ENCODE measurements at places on chromosomes 16 and 17.

GRCh38 chr16:75075688-75076268 is 40.8 kb downstream of the LDHD start:
- no peak for DNase-seq

DNA sequence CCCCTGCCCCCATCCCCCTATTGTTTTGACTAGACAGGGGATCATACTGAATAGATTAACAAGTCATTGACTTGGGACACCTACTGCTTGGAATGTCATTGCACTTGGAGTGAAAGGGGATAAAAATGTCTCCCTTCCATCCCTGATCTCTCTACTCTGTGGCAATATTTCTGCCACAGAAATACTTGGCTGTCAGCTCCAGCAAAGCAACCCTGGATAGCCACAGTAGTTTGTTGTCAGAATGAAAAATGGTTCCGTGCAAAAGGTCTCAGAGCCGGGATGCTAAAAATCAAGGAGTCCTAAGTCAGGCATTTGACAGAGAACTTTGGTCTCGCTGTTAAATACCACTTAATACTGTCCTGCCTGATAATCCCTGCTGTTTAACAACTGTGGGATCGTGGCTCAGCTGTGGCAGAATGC is 722.0 kb upstream of the SOX9 start:
- DNase-seq = no peak

DNA sequence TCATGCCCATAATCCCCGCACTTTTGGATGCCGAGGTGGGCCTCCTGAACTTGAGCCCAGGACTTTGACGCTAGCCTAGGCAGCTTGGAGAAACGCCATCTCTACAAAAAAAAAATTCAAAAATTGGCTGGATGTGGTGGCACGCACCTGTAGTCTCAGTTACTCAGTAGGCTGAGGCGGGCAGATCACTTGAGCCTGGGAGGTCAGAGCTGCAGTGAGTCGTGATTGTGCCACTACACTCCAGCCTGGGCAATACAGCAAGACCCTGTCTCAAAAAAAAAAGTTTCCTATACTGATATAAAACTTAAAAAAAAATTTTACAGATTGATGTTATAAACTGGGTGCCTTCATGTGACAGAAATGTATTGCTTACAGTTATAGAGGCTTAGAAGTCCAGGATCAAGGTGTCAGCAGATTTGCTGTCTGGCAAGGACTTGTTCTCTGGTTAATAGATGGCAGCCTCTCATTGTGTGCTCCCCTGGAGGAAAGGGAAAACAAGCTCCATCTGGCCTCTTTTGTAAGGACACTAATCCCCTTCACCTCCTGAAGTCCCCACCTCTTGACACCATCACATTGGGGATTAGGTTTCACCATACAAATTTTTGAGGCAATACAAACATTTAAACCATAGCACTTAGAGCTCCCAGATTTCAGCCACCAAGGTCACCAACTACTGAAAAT is 8.5 kb upstream of the CES3 start:
- no peak for DNase-seq

- DNase-seq = no peak
Observed at GRCh38 chr17:12731839-12732238, 57.5 kb upstream of the ARHGAP44 start.

DNA sequence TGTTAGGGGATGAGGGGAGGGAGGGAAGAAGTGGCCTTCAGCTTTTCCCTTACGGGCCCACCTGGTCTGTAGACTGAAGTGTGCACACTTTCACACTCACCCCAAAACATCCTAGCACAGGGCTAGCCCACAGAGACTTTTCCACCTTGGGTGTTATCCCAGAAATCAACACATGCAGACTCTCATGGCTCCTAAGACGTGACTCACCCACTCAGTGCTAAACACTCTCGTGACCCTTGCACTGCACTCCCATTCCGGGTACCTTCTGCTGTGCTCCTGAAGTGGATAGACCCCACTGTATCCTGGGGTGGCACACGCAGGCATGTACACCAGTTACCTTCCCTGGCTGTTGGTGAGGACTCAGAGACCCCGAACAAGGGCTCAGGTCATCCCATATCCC is 23.0 kb upstream of the ABCC3 start:
- DNase-seq = no peak

DNA sequence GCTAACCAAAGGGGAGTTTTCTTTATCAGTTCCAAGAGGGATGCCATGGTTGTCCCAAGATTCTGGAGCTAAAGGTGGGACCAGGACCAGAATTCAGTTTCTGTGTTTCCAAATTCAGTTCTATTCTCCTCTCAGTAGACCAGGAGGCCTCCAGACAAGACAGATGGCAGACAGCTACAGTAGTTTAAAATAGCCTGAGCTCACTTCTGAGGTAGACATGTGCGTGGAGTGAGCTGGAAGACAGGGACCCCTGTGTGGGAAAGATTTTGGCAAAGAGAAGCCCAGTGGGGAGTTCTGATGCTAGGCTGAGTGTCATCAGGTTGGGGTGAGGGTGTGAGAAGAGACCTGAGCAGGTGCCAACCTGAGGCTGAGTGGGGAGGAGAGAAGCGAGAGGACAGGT is 95.4 kb downstream of the PRKCB start:
- DNase-seq = no peak

DNA sequence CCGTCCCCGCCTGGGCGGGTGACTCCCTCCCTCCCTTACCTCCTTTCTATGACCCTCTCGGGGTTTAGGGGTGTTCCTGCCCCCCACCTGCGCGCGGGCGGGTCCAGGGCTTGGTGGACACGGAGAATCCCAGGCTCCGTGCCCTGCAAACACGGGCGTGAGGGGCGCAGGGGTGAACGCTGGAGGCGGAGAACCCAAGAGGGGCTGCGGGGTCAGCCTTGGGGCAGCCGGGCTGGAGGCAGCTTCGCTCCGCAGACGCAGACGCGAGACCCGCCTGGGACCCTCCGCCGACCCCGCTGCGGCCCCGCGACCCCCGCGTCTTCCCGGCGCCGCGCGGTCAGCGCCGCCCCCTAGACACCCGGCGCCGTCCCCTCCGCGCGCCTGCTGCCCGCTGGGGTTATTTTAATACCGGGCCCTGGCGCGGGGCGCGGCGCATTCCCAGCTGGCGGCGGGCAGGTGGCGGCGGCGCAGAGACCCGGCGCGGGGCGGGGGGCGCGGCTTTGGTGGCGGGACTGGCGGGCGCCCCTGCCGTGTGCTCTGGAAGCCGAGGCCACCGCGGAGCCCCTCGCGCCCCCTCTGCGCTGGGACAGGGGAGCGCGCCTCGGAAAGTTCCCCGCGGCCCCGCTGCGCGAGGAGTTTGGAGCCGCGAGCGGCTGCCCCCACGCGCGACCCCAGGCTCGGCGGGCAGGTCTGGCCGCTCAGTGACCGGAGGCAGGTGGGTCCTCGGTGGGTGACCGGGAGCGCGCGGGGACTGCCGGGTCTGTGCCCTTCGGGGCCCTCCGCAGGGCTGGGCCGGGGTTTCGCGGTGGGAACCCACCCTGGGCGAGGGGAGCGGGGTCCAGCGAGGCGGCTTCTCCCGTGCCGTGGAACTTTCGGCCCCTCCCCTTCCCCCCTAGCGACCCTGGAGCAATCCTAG is at the start of gene UTS2R:
Gene UTS2R (plus strand): TSS at position 433 of the 916 bp plus-strand sequence. CDS start 2,560 bp downstream, outside the sequence.
- DNase-seq = no peak

DNA sequence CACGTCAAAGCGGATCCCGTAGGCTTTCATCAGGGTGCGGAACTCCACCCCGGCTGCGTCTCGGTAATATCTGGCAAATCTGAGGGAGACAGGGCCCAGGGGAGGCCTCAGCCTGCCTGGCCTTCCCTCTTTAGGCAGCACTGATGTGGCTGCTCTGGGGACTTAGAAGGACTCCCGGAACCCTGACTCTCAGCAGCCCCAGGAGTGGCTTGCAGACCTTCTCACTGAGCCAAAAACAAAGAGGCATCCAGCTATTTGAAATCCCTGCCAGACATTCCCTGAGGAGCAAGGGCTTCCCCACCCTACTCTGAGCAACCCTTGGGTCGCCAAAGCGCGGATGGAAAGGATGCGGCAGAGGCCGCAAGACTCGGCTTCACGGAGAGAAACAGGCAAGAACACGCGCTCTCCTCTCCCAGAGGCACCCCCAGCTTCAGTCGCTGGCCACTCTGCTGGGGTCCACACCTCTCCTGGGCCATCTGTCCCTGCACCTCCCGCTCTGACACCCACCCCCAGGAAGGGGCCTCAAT is 7.9 kb downstream of the P2RX5 start:
- DNase-seq = no peak

DNA sequence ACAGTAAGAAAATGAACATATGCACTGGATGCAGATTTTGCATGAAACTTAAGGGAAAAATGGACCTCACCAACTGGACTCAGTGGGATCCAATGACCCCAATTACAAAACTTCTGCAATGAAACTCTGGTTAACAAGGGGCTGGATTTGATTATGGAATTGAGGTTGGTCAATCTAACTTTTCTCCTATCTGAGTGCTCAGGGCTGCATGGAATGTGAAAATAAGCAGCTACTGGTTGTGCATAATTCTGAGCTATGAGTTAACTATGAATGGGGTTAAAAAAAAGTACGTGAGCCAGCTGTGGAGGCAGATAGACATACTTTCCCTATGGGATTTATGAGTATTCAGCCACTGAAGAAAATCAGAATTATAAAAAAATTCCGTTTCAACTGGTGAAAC is 9.2 kb downstream of the FAM20A start:
- DNase-seq = no peak

- DNase-seq = no peak
Observed at GRCh38 chr17:41494524-41494923, 4.8 kb upstream of the KRT36 start.

DNA sequence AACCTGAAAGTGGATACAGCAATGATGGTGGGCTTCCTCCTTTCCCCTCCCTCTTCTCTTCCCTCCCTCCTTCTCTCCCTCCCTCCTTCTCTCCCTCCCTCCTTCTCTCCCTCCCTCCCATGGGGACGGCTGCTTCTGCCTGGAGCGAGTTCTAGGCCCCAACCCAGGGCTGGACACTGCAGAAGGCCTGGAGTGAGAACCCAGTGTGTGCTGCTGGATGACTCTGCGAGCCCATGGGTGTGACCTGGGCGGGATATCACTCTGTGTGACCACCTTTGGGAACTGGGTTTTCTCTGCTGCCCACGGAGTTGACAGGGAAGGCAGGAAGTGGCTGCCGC is 242.6 kb upstream of the GSE1 start:
- no peak for DNase-seq

GRCh38 chr16:13313351-13313750 is 412.0 kb downstream of the SHISA9 start:
- DNase-seq = no peak

DNA sequence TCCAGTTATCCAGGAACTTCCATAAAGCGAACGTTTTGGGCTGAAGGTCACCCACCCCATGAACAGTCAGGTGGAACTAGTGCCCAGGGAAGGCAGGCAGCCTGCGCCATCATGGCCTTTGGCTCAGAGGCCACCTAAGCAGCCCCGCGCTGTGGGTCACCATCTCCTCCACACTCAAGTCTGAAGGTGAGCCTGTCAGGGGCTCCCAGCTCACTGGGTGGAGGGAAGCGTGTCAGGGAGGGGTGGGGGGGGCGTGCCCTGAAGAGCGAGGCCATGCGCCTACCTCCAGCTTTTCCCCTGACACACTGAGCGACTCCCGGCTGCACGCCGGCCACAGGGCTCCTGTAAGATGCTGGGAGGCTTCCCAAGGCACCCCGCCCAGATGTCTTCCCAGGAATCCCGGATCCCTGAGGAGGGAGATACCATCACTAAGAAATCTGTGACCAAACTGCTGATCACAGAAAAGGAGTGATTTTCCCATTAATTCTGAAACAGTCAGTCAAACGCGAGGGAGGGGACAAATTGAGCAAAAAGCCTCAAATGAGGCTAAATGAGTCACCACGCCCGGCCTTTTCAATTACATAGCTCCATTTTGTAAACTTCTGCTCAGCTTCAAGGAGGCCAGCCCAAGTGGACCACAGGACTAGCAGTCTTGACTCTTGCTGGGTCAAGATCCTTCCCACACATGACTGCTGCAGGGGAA is 26.5 kb upstream of the SLC25A19 start:
- no peak for DNase-seq

DNA sequence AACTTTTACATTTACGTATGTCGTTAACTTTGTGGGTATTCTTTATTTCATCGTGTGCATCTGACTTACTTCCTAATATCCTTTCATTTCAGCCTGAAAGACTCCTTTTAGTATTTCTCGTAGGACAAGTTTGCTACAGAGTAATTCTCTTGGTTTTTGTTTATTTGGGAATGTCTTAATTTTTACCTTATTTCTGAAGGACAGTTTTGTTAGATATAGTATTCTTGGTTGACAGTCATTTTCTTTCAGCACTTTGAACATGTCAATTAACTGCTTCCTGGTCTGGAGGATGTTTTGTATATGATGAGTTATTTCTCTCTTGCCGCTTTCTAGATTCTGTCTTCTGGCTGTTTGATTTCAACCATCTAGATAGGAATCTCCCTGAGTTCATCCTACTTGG is 109.2 kb upstream of the NACA2 start:
- no peak for DNase-seq

DNA sequence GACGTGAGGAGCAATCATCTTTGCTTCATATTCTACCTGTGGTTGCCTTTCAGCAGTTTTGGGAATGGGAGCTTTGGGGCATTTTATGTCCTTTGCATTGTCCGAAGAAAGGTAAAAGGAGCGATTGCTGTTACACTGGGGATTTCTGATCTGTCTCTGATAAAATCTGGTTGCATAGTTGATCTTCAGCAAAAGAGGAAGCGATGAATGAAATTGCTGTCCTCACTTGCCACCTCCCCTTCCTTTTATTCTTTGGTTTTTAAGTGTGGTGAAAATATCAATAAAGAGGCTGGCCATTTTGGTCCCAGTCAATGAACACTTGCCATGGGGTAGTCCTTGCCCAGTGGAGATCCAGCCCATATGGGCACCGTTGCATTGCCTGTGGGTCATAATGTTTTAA is 236.8 kb downstream of the MSI2 start:
- DNase-seq = no peak

- no peak for DNase-seq
Observed at GRCh38 chr17:78628547-78629435, 51.6 kb upstream of the DNAH17 start.

- no peak for DNase-seq
Observed at GRCh38 chr16:12291989-12292759, 315.6 kb downstream of the SNX29 start.

GRCh38 chr17:956905-957304 is 22.7 kb downstream of the NXN start:
- DNase-seq = no peak

GRCh38 chr17:54861471-54861983 is 39.1 kb upstream of the TOM1L1 start:
- no peak for DNase-seq

Measured in stimulated activated naive CD8-positive, alpha-beta T cell treated with anti-CD3 and anti-CD28 coated beads, Interleukin-15, amount 100 ng/mL, for 72 hours (primary cell).